Peyer's patch (tissue), 4 donors: ENCODE measurements at places on chromosomes 2 and 18. TPM values are rescaled to one million over a fixed set of nuclear protein-coding genes. Genes with fewer than 3 reads are reported as not detected.
A peak's percentile ranks its signal among the peaks of the same experiment; 100 is the strongest.

Gene CD8B2
- total RNA-seq: not detected

Gene GKN2
- total RNA-seq: not detected

Gene ATP6V1B1
- 1.3 TPM for total RNA-seq

Gene MEP1B
- 477 TPM for total RNA-seq

Gene TACR1
- not detected for total RNA-seq

Gene AKAIN1
- not detected for total RNA-seq

DNA sequence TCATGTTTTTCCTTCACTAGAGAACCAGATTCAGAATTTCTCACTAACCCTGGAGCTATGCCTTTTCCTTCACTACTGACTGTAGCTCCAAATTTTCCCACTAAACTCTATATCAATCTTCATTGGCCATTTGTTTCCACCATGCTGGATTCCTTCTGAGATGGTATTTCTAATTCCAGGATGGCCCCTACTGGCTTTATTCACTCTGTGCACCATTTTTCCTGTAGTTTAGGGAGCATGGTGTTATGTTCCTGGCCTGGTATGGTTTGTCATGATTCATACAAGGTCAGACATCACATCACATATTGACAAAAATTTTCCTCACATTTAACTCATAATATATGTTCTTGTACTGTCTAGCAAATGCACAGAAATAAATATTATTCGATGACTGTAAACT lies 229.2 kb upstream of the TFPI start:
- no peak for DNase-seq

DNA sequence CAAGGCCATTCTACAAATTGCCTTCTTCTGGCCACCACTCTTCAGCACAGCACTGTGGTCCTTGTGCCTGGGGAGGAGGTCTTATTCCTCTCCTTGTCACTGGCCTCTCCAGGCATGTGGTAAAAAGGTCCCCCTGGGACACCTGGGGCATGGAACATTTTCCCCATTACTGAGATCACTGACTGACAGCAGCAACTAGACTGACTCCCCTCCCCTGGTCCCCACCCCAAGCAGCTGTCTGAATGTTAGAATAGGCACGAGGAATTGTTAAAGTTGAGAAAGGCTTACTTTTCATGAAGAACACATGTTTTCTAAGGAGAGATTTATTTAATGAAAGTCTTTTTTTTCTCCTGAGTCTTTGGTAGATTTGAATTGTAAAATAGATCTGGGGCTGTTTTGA lies 39.5 kb upstream of the RTN4 start:
- DNase-seq: no peak

- no peak for DNase-seq
These were observed 24.2 kb downstream of the PRPF40A start for GRCh38 chr2:152693033-152693432.

GRCh38 chr2:196565106-196565765 lies 74.3 kb upstream of the CCDC150 start:
- no peak for DNase-seq

DNA sequence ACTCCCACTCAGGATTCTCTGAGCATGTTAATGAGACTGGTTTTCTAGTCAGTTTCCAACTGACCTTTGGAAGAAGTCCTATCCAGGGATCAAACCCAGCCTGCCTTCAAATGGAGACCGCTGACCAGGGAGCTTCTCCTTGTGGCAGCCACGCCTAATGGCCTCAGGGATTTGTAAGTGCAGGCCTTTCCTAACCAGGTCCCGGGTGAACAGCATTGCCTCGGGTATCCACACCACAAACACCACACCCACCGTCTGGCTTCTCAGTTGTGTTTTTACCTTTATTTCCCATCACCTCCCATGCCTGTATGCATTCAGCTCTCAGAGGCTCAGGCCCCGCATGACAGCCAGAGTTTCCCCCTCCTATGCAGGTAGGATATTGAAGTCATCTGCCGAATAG lies 406.3 kb upstream of the HS6ST1 start:
- DNase-seq: no peak

DNA sequence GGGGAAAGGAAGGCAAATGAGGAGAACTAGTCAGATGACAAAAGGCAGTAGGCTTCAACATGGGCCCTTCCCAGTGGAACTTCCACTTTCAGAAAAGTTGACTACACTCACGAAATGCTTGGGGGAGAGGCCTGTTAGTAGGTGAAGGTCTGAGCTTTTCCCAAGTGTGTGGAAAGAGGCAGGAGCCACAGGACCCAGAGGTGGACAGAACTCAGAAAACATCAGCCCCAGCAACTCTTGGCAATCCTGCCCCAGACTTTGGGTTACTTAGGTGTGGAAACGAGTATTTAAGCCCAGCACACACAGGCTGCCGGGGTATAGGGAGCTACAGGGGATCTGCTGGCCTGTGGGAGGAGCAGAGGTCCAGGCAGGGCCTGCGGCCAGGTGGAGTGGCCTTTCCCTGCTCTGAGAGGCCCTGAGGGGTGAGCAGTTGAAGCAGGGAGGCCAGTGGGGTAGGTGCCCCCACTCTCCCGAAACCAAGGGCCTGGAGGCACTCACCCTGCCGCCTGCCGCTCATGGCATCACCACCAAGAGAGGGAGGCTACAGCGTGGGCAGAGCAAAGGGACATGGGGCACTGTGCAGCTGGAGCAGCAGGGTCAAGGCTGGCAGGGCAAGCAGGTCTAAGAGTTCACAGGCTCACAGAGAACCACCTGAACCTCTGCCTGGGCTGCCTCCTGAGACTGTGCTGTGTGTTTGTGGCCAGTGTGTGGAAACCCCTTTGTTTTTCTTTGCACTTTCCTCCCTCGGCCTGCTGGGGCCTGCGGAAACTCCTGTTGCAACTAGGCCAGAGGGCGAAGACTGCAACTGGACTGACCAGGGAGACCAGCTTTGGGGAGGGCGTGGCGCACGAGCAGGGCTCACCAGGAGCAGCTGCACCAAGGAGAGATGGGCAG lies 130.7 kb upstream of the SERTAD2 start:
- DNase-seq: no peak

- DNase-seq: no peak
These were observed 150.7 kb downstream of the CDH7 start for GRCh38 chr18:65901522-65901921.

GRCh38 chr2:69269330-69269729 lies 117.7 kb downstream of the GFPT1 start:
- DNase-seq: no peak

GRCh38 chr2:149994057-149994728 lies 406.6 kb upstream of the MMADHC start:
- peak; percentile 61 for DNase-seq

DNA sequence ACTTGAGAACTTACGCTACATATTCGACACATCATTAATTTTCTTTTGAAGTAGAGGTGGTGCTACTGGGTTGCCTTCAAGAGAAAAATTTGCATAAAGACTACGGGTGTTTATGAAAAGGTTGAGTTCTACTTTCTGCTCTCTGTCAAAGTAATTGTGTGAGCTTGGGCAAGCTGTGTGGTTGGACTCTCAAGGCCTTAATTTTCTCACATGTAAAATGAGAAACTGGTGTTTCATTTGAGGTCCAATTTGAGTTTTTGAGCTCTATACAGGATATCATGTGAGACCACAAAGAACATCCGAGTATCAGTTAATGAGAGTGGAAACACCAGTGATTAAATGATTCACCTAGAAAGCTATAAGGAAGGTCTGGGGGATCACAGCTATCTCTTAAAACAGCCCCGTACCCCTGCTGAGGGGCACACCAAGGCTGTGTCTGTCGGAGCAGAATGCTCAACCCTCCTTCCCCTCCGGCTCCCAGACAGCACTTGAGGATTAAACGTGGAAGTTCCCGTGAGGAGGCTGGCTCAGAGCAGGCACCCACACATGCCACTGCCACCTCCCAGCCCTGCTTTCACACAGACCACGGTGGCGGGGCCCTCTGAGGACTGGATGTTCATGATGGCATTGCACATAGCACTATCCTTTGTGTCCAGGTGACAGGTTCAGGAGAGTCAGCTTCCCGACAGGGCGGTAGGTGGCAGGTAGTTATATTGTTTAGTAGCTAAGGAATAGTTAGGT lies 191.8 kb downstream of the RNF144A start:
- no peak for DNase-seq

GRCh38 chr18:24395049-24395795 lies 2.4 kb downstream of the OSBPL1A start:
- DNase-seq: no peak
